ENCODE measurements at places on chromosomes 1 and 21. TPM values are rescaled to one million over a fixed set of nuclear protein-coding genes. Genes with fewer than 3 reads are reported as not detected.

The DCST1 gene
- not detected for total RNA-seq

- no peak for DNase-seq
Observed at GRCh38 chr1:224482619-224483018, 48.0 kb upstream of the WDR26 start.

GRCh38 chr1:230816018-230816417, 52.3 kb downstream of the C1orf198 start:
- DNase-seq, result no peak

GRCh38 chr1:200741551-200742207, 3.0 kb downstream of the CAMSAP2 start:
- DNase-seq, result no peak

DNA sequence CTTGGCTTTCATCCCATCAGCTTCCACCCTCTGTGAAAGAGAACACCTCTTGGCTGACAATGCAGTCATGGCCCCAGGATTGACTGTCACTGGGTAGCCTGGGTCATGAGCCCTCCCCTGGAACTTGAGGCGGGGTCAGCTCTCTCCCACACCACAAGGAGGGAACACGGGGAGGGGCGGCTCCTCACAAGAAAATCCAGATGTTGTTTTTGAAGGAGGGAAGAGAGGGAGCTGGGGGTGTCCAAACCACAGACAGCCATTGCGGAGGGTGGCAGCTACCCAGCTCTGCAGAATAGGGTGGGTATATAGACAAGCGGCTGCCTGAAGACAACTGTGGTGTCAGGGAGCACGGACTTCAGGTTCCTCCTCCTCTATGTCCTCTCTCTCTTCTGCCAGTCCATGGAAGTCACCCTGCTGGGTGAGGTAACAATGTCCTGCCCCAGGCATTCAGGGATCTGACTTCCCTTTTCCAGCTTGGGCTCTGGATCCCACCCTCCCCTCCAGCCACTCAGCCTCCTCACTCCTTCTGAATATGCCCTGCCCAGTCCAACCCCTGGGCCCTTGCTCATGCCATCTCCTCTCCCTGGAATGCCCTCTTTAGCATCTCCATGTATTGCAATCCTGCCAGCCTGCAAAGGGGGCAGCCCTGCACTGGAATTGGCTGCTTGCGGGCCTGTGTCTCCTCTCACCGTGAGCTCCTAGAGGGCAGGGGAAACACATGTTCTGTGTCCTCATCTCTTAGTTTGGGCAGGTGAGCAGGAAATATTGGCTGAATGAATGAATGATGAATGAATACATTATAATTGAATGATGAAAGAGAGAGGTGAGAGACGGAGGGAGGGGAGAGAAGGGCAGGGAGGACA, 60.9 kb upstream of the RUNX3 start:
- DNase-seq, result no peak

GRCh38 chr1:224238756-224239155, 55.7 kb downstream of the DEGS1 start:
- DNase-seq, result no peak

DNA sequence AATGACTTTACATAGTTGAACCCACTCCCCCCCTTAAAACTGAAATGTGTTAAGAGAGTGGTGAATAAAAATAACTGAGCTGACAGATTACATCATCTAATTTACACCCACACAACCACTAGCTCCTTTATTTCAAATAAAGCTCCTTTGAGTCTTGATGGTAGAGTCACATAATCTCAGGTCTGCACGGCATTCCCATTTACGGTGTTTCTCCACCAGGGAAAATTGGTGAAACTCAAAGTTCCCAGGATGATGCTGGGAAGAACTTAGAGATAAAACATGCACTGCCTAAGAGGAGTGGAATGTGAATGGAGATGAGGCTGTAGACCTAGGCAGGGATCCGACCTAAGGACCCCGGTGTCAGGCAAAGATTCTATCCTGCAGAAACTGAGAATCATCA, 727.8 kb upstream of the ADAMTS5 start:
- no peak for DNase-seq

DNA sequence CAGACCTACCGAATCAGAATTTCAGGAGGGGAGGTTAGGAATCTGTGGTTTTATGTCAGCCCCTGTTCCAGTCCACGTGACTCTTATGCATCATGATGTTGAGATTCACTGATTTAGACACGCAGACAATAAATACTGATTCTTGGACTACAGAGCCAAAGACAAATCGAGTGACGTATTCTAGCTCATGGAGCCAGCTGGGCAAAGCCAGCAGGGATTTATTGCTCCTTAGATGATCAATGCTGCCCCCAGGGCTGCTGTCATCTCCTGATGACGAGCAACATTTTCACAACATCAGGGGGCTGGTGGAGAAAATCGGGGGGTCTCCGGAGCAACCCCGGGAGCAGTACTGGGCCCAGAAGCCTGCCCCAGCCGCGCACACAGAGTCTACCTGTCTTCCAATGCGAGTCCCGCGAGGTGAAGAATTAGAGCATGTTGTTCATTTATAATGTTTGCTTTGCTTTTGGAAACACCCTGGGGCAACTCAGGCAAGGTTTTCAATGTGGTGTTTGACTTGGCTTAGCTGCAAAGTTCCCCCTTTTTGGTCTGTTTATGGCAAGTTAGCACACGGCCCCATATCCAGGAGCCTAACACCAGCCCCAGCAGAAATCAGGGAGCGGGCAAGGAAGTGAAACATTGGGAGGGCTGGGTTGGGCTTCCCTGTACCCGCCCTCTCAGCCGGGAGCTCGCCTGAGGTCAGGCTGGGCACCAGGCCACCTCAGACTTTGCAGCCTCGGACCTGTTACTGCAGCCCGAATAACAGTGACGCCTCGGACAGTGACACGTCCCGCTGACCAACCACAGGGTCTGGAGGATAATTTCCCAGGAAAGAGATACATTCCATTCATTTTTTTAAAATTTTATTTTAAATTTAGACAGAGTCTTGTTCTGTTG, 19.9 kb upstream of the CLDN14 start:
- no peak for DNase-seq

- no peak for DNase-seq
Observed at GRCh38 chr1:34792868-34793727, at the start of gene GJA4. Gene GJA4 (plus strand): TSS chr1:34792999. CDS start chr1:34794214, 1,215 bp downstream.

GRCh38 chr21:17119466-17120297, 393.2 kb upstream of the CXADR start:
- DNase-seq, result no peak

The S100A14 gene
- total RNA-seq, result 0.54 TPM

DNA sequence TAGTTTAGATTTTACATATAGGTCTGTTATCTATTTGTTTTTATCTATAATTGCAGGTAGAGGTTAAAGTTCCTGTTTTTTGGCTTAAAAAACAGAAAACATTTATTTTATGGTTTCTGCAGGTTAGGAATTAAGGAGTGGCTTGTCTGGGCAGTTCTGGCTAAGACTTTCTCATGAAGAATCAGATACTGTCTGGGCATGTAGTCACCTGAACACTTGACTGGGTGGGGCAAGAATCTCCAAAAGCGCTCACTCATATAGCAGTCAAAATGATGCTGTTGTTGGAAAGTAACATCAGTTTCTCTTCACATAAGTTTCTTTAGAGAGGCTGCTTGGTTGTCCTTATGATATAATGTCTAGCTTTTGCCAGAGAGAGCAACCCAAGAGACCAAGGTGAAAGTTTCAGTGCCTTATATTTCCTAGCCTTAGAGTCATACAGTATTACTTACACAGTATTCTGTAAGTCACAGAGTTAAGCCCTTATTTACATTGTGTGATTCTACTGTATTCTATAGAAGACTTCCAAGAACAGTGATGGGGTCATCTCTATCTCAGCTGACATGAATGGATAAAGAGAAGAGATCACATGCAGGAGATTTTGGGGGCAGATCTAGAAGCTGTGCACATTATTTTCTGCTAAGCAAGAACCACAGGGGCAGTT, 125.4 kb upstream of the GPR52 start:
- no peak for DNase-seq

The MRPL24 gene
- 88.8 TPM for total RNA-seq

DNA sequence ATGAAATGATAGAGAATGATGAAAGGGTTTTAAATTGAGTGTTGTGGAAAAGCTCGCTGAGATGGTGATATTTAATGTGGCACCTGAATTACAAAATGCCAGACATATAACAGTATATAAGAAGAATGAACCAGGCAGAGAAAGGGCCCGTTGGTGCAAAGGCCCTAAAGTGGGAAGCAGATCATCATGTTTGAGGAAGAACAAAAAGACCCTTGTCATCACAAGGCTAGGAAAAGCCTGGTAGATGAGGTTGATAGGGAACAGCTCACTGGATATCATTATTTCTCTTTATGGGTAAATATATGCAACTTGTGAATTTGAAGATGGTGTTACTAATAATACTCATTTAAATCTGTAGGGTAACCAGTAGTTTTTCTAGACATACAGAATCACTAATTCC, 11.0 kb downstream of the RAP1A start:
- no peak for DNase-seq

GRCh38 chr1:196466654-196467053, 141.6 kb downstream of the KCNT2 start:
- DNase-seq, result peak; percentile 82

DNA sequence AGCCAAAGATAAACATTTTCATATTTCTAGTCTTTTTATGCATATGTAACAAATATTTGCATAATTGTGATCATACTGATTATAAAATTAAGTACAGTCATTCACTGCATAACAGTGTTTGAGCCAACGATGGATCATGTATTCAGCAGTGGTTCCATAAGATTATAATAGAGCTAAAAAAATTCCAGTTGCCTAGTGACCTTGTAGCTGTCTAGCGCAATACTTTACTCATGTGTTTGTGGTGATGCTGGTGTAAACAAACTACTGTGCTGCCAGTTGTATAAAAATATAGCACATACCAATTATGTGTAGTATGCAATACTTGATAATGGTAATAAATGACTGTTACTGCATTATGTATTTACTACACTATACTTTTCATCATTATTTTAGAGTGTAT, 2.1 kb upstream of the S100A10 start:
- no peak for DNase-seq

GRCh38 chr1:223772771-223773160, 60.4 kb downstream of the CAPN2 start:
- no peak for DNase-seq

The LCE1D gene
- total RNA-seq, result not detected

- DNase-seq, result peak; percentile 60
Observed at GRCh38 chr1:154736841-154737240, 128.9 kb upstream of the ADAR start.

Data from HFFc6 (cell line).